ENCODE measurements at places on chromosomes 6 and 20.

- no peak for DNase-seq
Observed at GRCh38 chr6:111119571-111120329, 32.4 kb downstream of the SLC16A10 start.

DNA sequence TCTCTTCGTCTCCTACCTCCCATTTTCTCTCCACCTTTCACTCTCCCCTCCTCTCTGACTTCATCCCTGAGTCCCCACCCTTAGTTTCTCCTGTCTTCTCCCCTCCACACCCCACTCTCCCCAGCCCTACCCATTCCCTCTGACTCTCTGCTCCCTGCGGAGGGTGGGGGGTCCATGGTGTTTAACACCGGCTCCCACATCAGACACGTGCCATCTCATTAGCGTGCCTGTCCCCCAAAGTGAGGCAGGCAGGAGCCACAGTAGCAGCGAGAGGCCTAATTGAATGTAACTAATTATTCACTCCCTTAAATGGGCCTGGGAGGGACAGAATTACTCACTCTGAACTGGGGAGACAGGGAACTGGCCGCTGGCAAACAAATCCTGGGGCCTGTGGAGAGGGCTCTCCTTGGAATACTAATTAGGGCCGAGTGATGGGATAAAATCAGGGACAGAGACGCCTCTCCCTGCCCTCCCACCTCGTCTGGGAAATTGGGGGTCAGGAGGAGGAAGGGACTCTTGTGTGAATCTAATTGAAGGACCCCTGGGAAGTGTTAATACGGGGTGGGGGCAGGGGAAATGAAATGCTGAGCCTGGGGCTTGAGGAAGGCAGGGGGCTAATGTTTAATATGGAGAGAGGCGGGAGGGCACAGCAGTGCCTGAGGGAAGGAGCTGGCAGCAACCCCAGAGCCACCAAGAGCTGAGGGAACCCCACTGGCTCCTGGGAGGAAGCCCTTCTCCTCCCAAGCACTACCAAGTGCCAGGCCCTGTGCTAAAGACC is 17.9 kb downstream of the CD40 start:
- DNase-seq = no peak

- DNase-seq = peak; percentile 14
Observed at GRCh38 chr6:28940294-28940857, 16.6 kb upstream of the TRIM27 start.

GRCh38 chr6:129525055-129525454 is 184.9 kb downstream of the ARHGAP18 start:
- no peak for DNase-seq

DNA sequence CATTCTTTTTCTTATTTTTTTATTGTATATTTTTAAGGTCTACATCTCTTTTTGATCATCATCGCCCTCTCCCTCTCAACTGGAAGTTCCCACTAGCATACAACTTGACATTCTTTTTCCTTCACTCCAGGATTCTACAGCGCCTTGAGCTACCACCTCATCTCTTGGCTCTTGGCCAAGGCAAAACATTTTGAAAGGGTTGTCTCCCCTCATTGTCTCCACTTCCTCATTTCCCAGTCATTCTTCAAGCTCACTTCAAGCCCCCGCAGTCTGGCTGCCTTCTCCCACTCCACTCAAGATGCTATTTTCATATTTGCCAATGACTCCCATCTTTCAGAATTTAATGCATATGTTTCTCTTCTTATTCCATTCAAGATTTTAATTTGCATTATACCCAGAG is 63.0 kb downstream of the OPN5 start:
- DNase-seq = no peak

- DNase-seq = no peak
Observed at GRCh38 chr20:13525225-13525940, 113.3 kb downstream of the TASP1 start.

GRCh38 chr6:16837217-16837972 is 76.1 kb upstream of the ATXN1 start:
- DNase-seq = no peak

- no peak for DNase-seq
Observed at GRCh38 chr6:137874204-137875057, 7.4 kb downstream of the TNFAIP3 start.

DNA sequence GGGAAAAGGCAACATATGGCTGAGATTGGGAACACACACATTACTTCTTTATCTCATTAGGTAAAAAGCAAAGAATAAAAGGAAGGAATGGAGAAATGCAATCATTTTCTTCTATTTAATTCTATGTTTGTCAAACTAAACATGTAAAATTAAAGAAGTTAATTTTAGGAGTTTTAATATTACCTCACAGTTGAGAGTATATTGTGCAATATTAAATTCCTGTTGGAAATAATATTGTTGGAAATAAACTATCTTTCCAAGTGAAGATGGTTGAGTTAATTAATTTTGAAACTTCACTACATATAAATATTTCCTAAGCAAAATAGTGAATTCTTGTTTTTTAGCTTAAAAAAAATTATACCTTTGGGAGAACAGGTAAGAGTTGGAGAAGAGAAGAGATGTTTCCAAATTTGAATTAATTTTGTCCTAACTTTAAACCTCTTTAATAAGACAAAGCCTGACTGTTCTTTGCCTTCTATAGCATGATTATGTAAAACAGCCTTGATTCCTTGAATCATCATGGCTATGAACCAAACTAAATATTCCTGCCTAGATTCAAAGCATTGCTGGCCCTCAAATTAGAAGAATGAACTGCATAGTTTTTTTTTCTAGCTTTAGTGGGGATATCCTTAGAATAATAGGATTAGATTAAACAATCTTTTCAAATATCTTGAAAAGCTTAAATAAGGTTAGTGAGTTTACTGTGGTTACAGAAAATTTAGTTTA is 1349.1 kb upstream of the ADGRB3 start:
- no peak for DNase-seq

DNA sequence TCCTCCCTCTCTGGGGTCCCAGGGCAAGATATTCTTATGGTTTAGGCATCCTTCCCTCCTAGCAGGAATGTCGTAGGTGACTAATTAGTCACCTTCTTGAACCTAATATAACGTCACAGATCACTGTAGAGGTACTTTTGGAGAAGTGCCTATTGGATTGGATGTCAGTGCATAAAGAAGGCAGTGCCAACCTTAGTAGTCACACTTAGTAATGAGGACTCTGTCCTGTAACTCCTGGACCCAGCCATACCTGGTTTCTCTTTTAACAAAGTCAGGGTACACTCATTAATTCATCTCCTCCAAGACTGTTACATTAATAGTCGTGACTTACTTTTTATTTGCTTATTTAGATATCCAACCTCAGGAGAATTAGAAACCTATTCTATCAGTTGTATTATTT is 20.0 kb downstream of the VTA1 start:
- no peak for DNase-seq

DNA sequence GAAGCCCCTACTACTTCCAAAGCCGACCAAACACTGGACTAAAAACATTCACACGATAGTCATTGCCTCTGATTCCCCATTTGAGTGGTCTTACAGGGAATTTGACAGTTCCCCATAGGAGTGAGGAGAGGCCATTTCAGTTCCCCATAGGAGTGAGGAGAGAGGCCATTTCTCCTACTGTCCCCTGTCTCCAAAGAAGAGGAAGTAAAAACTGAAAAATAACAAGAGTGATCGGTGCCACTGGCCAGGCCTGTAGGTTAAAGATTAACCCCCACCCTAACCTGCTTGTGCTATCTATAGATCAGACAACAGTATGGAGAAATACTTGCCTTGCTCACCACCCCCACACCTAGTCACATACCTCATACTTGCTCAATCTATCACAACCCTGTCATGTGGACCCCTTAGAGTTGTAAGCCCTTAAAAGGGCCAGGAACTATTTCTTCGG is 204.0 kb upstream of the MOCS1 start:
- DNase-seq = no peak

GRCh38 chr6:37135835-37136694 is 33.9 kb upstream of the PIM1 start:
- DNase-seq = no peak

DNA sequence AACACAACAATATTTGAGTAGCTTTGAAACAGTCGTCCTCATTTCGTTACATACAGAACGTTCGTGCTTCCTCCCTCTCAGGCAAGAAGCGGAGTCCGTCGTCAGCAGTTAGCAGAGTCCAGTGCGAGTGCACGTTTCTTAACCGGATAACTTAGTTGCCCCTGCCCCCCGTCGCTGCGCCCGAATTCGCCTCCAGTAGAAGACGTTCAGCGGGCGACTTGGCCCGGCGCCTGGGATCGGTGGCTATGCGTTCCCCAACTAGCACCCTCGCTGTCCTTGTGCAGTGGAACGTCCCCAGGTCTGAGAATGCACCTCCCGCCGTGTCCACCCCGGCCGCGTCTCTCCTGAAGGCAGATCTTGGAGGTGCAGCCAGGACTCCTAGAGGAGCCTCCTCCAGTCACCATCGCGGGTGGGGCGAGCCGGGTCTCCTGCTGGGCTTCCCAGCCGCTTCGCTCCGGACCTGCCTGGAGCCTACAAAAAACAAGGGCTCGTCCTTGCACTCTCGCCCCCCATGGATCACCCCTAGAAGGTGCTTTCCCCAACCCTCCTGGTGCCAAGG is 910 bp upstream of the PCSK2 start:
- no peak for DNase-seq

DNA sequence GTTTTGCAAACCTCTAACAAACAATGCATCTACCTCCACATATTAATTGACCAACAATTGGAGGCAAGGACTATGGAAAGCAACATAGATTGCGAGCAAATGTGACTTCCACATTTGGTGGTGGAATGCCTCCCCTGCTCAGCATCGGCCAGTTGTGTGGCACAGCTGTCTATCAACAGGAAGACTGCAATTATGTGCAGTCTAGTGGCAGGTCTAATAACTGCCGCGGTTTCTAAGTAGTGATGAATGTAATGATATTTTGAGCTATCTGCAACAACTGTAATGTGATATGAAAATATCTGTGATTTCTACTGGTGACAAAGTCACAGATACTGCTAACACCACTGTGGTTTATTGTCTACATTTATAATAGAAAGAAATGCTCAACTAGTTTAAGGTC is 56.8 kb downstream of the NCR2 start:
- DNase-seq = no peak

- DNase-seq = no peak
Observed at GRCh38 chr6:7129784-7130569, 22.2 kb downstream of the RREB1 start.

DNA sequence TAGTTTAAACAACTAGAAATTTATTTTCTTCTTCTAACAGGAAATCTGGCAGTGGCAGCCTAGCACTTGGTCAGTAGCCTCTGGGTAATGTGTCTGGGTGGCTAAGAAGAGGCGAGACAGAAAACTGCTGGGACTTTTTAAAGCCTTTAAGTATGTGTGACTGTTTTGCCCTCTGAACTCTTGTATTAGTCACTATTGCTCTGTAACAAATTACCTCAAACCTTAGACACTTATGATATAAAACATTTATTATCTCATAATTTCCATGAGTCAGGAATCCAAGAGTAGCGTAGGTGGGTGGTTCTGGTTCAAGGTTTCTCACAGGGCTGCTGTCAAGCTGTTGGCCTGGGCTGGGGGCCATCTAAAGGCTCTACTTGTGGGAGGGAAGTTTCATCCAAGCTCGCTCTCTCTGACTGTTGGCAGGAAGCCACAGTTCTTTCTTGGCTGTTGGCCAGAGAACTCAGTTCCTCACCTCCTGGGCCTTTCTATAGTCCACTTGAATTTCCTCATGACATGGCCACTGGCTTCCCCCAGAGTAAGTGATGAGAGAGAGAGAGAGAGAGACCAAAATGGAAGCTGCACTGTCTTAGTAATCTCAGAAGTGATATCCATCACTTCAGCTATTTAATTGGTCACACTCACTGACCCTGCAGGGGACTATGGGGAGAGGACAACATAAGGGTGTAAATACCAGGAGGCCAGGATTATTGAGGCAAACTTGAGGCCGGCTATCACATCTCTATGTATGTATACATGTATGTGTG is 17.4 kb upstream of the TBC1D22B start:
- peak; percentile 14 for DNase-seq

DNA sequence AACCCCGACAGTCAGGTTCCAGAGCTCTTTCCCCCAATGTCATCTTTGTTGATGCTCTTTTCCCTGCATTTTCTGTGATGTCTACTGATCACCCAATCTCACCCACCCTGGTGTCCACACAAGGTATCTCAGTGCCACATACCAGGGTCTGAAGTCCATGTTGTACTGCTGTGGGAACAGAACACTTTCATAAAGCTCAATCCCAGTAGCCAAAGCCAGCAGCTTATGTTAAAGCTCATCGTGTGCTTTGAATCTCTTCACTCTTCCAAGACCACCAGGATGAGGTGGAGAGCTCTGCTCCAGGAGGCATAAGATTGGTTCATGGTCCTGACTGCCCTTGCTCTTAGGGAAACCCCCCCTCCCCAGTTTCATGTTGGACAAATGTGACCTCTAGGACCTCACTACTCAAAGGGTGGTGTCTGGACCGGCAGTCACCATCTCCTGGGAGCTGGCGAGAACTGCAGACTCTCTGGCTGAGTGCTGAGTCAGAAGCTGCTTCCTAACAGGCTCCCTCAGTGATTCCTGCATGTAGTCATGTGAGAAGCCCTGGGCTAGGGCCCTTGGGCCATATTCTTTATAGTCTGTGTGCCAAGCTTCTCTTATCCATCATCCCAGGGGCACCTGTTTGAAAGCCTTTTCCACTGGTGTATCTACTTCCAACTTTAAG is 13.4 kb upstream of the CPNE5 start:
- DNase-seq = no peak

- no peak for DNase-seq
Observed at GRCh38 chr6:32082935-32083334, 26.2 kb downstream of the TNXB start.

- no peak for DNase-seq
Observed at GRCh38 chr6:102381203-102381602, 987.7 kb downstream of the GRIK2 start.

GRCh38 chr6:80872199-80872950 is 765.9 kb downstream of the BCKDHB start:
- no peak for DNase-seq

GRCh38 chr20:41064377-41064776 is 35.8 kb downstream of the TOP1 start:
- DNase-seq = no peak

DNA sequence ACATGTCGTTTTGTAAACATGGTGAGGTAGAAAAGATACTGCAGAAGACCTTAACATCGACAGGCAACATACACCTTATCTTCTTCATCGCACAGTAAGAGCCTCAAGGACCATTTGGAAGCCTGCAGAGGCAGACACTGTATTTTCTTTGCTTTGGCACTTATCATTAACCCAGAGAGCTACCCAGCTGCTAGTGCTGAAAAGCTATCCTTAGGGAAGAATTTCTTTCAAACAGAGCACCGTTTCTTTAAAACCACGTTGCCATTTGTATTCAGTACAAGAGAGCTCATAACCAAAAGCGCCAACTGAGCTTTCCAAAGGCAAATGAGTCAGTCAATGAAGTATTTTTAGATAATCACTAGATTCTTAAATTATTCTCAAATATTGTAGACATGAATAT is 306.6 kb downstream of the EPM2A start:
- no peak for DNase-seq

Measured in stimulated activated CD8-positive, alpha-beta memory T cell treated with anti-CD3 and anti-CD28 coated beads, Interleukin-4, amount 100 ng/mL, for 1 hour (primary cell).